ENCODE measurements at places on chromosomes 4 and X.

DNA sequence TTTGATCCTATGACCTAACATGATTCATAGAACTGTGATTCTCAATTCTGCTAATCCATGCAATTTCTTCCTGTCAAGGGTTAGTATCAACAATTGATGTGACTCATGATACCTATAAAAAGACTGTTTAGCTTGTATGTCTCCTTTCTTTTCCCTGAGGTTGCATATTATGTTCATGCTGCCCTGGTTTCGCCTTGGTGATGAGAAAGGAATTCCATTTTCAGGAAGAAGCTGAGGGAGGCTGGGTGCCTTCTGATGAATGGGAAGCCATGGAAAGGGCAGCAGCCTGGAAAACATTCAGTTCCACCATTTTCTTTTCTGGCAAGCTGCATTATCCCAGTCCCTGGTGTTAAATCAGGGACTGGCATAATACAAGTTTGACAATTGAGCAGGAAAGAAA, 976.5 kb downstream of the RPA4 start:
- no peak for DNase-seq

GRCh38 chr4:162115333-162115732, 48.5 kb downstream of the FSTL5 start:
- no peak for DNase-seq

GRCh38 chr4:72313121-72313520, 255.9 kb downstream of the ADAMTS3 start:
- DNase-seq = no peak

DNA sequence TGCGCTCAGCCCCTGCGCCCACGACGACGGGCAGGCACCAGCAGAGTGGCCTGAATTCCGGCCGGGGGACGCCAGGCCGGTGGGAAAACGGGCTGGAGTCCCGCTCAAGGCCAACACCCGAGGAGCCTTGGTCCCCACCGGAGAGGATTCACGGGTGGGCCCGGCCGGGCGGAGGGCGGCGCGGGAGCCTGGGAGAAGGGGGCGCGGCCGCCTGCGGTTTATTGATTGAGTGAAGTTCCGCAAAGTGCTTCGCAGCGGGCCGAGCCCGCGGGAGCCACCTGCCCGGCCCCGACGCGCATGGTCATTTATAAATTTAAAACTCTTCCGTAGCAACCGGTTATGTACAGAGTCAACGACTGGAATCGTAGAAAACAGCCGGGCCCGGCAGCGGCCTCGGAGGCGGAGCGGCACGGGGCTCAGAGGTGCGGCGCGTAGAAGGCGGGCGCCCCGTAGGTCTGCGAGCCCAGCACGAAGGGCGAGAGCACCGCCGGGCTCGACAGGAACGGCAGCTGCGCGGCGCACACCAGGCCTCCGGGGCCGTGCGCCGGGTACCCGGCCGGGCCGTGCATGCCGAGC, 3.6 kb downstream of the NKX1-1 start:
- peak; percentile 12 for DNase-seq

- DNase-seq = no peak
These were observed 47.9 kb upstream of the FGF13 start for GRCh38 chrX:138759217-138759943.

DNA sequence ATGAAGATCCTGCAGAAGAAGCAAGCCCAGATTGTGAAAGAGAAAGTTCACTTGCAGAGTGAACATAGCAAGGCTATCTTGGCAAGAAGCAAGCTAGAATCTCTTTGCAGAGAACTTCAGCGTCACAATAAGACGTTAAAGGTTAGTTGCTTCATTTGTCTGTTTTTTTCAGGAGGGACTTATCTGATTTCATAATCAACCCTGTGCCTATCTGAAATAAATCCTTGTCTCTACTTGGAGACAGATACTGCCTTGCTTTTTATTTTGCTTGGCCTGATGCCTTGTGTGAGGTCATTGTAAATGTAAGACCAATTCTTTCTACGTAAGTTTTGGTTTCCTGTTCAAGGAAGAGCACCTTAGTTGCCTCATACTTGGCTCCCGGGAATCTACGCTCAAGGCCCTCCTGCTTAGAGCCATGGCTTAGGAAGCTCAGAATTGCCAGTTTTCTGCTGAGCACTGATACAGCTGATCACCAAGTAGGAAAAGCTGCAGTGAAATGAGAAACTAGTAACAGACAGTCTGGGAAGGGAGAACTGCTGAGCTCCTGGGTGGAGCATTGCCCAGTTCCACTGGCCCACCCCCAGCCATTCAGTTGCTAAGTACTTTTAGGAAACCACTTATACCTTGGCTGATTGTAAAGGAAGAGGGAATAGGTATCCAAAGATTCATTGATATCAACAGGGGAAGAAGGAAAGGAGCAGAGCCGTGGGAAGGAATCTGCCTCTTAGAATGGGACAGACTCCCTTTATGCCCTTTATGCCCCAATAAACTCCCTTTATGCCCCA, 41.8 kb downstream of the RBBP7 start:
- DNase-seq = no peak

GRCh38 chrX:17247144-17247543, 127.9 kb upstream of the NHS start:
- no peak for DNase-seq

GRCh38 chr4:17173300-17173699, 274.9 kb upstream of the LDB2 start:
- DNase-seq = no peak

GRCh38 chr4:155693015-155693663, 26.5 kb downstream of the GUCY1A1 start:
- no peak for DNase-seq

- no peak for DNase-seq
These were observed 100.7 kb downstream of the CRLF2 start for GRCh38 chrX:1111601-1112300.

DNA sequence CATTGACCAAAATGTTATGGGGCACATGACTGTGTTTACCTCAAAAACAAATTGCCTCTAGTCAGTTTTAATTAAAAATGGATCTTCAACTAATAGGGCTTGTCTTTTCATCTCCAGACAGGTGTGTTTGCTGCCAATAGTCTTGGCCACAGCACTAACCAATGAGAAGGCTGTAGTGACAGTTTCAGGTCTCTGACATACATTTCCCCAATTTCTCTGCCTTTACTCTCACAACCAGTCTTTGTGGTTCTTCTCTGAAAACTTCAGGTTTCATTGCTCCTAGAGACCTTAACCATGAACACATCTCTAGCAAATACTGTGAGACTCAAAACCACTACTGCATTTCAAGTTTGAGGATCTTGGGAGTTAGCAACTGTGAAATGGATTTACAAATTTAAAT, 3.5 kb upstream of the EDNRA start:
- no peak for DNase-seq

- DNase-seq = no peak
These were observed 236.7 kb upstream of the JADE1 start for GRCh38 chr4:128572778-128573241.

GRCh38 chr4:26525136-26525770, 35.0 kb upstream of the CCKAR start:
- DNase-seq = no peak

- no peak for DNase-seq
These were observed 484 bp downstream of the GALNTL6 start for GRCh38 chr4:171813526-171814250.

- no peak for DNase-seq
These were observed 127.0 kb upstream of the GATB start for GRCh38 chr4:151887816-151888180.

DNA sequence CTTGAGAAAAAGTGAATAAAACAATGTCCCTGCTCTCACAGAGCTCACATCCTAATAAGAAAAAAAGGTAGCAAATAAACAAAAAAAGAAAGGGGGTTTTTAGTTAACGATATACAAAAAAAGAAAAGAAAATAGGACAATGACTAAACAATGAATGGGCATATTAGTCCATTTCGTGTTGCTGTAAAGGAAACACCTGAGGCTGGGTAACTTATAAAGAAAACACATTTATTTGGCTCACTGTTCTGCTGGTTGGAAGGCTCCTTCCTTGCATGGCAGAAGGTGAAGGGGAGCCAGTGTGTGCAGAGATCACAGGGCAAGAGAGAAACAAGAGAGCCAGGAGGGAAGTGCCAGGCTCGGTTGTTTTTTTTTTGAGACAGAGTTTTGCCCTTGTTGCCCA, 4.7 kb upstream of the KLF3 start:
- DNase-seq = no peak

DNA sequence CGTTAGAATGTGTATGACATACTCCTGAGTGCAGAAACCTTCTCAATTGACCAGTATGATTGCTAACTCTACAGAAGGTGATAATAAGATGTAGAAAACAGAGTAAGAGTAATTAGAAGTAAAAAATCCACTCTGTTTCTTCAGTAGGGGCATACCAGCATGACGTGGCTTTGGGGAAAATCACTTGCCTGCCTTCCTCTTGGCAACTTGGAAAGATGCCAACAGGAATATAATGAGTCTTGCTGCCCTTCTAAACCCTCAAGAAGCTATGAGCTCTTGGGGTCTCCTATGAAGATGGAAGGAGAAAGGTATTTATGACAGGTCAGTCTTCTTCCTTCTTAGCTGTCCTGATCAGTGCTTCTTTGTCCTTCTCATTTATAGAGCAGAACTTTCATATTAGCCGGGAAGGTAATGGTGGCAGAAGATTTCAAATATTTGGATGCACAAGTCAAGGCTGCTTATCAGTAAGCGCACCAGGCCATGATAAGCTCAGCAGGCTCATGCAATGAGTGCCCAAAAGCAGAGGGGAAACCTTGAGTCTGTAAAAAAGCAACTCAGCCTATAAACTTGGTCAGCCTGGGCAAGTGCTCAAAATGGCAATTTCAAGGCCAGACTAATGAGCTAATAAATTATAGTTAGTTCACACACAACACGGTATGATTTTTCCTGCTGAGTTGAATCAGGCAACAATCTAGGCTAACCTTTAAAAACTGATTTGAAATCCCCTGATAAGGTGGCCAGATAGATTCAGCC, 69.7 kb upstream of the PPARGC1A start:
- DNase-seq = no peak

DNA sequence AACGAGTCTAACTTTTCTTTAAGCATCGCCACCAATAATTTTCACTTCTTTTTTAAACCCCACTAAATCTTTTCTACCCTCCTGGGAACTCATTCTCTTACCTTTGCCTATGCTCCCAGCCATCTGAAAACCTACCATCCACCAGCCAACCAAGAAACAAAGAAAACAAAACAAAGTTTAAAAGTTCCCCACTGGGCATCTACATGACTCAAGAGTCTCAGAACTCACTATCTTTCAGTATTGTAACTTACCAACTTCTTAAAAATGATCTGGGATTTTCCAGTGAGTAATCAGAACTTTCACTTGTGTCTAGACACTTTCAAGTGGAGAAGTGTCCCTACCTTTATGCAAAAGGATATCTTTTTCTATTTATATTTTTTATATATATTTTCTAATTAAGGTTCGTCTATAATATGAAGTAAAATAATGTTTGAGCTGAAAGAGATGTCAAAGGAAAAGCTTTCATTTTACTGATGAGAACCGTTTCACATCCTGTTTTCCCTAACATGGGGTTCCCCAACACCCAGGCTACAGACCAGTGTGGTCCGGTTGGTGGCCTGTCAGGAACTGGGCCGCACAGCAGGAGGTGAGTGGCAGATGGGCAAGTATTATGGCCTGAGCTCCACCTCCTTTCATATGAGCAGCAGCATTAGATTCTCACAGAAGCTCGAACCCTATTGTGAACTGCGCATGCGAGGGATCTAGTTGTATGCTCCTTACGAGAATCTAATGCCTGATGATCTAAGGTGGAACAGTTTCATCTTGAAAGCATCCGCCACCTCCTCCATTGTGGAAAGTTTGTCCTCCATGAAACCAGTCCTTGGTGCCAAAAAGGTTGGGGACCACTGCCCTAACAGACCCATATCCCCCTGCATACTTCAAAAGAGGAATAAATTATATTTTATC, 9.8 kb upstream of the TIGD2 start:
- DNase-seq = no peak

DNA sequence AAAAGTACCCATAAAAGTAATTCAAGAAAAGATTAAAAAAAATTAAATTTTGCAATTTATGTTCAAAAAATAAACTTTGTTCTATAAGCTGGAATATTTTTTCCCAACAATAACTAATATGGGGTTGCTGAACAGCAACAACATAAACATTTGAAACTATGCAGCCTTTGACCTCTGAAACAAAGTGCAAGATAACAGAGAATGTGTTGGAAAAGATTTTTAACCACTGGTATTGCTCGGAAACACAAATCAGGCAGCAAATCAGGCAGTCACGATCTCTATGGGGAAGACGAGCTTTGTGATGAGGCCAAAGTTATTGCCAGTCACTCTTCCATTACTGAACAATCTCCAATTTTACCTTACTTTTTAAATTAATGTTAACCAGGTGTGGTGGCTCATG, 332.1 kb downstream of the PABPC4L start:
- peak; percentile 3 for DNase-seq
